ENCODE measurements at places on chromosomes 11 and 22.
A peak's percentile ranks its signal among the peaks of the same experiment; 100 is the strongest.

- no peak for DNase-seq
These were observed 6.7 kb upstream of the SF1 start for GRCh38 chr11:64784813-64785581.

- no peak for DNase-seq
These were observed 179.5 kb upstream of the NECTIN1 start for GRCh38 chr11:119908573-119908904.

DNA sequence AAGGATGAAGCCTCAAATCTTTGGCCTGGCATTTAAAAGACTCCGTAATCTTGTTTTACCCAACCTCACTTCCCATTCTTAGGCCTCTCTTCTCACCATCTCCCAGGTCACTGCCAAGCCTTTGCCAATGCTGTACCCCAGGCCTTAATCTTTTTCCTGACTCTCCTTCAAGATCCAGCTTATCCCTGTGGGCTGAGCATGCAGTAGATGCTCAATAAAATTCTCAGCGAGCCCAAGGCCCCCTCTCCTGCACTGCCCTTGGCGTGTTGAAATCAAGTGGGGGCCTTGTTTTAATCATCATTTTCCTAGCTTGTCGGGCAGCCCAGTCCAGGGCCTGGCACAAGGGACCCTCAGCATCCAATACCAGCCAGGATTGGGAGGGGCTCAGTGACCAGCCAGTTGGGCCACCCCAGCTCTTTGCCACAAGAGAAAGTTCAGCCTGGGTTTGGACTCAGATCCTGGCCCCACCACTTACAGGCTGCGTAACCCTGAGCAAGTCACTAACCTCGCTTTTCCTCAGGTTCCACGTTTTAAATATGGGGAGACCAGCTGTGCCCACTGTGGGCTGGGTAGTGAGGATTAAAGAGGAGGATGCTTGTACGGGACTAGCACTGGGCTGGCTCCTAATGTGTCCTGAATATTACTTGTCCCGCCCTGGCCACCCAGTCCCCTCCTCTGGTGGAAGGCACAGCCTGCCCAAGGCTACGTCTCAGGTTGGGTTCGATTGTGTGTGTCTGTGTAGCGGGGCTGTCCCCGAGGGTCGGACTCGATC is 943 bp upstream of the YWHAH start:
- DNase-seq: no peak

GRCh38 chr22:18103527-18104269 is 6.9 kb upstream of the TUBA8 start:
- DNase-seq: no peak

DNA sequence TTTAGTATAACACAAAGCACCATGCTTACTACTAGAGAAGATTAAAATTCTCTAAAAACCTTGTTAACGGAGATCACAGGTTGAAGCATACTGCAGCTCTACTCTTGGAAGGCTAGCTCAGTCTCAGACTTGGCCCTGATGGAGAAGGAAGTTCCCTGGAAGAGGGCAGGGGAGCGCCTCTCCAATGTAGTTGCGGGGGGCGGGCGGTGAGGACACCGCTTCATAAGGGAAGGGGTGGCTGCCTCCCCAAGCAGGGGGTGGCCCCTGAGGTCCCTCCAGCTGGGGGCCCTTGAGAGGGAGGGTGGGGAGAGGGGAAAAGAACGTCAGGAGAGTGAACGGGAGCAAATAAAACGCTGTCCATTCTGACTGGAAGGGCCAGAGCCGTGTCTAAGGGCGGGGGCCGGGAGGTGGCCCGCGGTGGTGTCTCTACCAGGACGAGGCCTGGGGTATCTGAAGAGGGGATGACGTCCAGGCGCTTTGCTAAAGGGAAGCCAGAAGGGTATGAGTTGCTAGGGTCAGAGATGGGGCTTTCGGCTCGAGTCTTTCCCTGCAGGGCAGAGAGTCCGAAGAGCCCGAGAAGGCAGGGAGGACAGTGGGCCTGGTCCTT is 553 bp upstream of the USP47 start:
- DNase-seq: no peak

DNA sequence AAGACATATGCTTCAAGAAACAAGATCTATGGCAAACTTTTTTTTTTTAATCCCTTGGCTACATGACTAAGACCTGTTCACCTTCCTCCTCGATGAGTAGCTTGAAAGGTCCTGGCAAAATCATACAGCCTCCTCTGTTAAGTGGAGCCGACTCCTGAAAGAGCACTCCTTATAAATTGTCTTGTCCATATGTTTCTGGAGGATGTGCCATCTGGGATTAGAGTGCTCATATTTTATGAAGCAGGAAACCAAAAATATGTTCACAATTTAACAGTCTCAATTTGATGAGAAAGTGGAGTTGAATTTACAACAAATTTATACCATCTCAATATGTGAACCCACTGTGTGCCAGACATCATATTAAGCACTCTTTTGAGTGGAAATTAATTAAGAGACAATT is 912.1 kb upstream of the FAT3 start:
- DNase-seq: no peak

DNA sequence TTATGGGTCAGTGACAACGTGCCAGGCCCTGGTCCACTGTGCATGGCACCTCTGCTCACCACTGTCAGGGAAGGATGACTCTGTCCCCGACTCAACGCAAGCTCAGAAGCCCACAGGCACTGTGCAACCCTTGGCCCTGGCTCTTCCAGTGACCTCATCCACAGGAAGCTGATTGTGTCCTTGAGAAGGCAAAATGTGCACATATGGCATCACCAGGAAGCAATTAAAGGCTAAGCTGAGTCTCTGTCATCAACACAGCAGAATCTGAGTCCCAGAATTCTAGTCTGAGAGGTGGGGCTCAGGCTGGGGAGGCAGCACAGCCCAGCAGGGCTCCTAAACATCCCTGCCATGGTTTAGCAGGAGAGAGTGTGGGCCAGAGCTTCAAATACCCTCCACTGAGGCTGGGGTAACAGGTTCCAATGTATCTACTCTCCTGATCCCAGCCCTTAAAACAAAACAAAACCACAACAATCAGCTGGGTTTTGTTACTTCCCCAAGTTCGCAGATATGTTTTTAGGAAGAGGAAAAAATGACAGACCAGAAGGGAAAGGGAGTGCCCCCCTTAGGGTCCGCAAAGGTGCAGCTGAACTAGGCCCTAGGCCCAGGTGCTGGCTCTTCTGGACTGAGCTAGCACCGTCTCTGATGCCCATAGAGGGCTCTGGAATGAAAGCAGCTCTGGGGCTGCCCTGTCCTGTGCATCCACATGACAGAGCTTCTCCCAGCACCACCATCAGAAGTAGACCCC is 33.5 kb upstream of the GNAZ start:
- DNase-seq: no peak

DNA sequence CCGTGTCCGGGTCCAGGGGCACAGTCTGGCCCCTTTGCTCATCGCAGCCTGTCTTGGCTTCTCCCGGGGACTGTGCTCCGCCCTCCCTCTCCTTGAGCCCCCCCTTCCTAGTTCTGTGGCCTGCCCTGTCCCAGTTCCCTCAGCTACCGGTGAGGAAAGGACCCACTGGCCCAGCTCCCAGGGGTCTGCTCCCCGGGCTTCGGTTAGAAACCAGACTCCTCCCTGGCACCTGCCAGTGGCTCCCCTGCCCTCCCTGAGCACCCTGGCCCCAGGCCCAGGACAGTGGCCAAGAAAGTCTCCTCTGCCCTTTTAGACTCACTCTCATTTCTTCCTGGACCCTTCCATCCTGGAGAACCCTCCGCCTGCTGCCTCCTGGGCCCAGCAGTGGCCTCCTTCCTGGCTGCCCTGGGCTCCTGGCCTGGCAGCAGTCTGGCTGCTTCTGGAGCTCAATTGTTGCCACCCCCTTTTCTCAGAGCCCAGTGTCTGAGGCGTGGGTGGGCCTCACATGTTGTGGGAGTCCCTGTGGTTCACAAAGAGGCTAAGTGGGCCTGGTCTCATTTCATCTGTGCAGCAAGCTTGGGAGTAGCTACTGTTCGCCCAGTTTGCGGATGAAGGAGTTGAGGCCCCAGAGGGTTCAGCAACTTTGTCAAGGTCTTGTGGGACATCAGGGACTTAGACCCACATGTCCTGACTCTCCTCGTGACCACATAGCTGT is 12.6 kb downstream of the PRDM11 start:
- no peak for DNase-seq

- no peak for DNase-seq
These were observed 4.2 kb downstream of the SSH3 start for GRCh38 chr11:67307545-67308001.

DNA sequence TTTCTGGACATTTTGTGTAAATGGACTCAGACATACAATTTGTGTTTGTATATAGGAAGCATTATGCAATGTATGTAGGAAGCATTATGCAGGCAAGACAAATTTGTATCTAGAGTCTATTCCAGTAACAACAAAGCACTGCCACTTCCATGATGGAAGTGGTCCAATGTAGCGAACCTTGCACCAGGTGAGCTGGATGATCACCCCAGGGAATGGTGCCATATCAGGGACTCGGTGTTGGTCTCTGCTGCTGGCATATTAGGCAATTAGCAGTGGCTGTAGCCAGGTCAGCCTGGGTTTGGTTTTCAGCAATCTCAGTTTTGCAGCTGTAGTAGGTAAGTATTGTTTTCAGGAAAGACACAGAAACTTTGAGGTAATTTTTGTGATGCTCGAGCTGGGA is 12.8 kb downstream of the ZFP91 start:
- no peak for DNase-seq

- DNase-seq: no peak
These were observed 23.4 kb upstream of the SHISAL1 start for GRCh38 chr22:44335903-44336803.

DNA sequence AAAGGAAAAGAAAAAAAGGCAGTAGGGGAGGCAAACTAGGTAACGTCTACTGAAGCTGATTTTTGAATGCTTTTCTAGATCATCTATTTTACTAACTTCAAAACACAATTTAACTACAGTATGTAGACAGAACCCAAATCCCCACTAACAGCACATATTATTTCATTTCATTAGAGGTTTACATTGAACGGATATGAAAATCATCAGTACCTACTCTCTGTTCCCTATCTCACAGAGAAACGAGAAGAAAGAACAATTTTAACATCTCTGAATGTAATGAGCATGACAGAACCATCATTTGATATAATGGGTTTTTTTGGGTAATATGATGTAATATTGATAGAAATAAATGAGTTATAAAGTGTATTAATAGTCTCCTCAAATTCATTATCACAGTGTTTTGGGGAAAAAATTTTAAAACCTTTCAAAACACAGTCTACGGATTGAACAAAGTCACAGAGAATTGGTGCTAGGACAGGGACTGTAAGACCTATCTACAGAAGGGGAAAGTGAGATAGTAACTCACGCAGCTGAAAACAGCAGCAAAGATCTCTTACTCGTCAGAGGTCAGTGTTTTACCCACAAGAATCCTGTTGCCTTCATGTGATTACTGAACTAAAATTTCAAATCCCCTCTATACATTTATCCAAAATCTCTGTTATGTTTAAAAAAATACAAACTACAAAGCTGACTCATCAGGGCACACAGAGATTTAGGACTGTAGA is 77.3 kb downstream of the ZBTB44 start:
- DNase-seq: no peak

- DNase-seq: no peak
These were observed 42.0 kb upstream of the CARD18 start for GRCh38 chr11:105181521-105181920.

GRCh38 chr11:91902312-91902711 is 322.3 kb upstream of the FAT3 start:
- DNase-seq: no peak

DNA sequence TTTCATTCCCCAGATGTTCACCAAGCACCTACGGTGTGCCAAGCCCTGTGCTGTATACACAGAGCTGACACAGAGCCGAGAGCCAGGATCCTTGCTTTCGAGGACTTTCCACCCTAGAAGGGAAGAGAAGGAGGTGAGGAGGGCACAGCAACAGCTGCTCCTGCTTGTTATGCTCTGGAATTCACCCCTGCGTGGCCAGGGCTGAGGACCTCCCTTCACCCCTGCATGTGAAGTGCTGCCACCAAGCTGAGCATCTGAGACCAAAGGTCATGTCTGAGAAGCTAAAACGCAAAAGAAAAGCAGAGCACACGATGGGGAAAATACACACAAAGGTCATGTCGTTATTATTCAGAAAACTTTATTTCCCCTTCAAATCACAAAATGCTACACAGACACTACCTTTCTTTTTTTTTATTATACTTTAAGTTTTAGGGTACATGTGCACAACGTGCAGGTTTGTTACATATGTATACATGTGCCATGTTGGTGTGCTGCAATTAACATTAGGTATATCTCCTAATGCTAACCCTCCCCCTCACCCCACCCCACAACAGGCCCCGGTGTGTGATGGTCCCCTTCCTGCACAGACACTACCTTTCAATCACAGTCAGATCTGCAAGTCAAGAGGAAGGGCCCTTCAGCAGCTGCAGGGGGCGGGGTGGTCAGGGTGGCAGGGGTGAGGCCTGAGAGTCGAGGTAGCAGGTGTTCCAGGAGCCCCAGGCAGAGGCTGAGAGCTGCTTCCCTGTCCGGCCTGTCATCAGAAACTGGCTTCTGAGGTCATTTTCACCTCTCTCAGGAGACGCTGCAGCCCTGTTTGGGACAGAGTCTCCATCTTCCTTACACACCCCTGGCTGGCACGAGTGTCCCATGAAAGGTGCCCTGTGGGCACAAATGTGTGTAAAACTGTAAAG is 40.1 kb upstream of the PRR5 start:
- no peak for DNase-seq

GRCh38 chr11:113392236-113392921 is 4.8 kb downstream of the ANKK1 start:
- DNase-seq: no peak

DNA sequence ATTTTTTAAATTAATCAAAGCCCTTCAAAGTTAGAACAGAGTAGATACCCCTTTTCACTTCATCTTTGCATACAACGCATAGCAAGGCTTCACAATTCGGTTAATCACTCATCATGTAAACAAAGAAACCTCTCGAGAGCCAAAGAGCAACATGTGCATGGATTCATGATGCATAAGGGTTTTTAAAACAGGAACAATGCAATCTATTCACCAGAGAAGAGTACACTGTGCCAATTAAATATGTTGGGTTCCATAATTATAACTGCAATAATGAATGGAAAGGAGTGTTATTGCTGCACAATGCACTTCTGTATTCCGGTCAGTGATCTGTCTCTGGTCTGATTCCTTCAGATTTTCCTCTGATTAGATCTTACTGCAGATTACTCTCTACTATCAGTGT is 45.3 kb downstream of the CADM1 start:
- DNase-seq: no peak

- DNase-seq: no peak
These were observed 22.1 kb downstream of the LMO2 start for GRCh38 chr11:33869481-33870422.

- no peak for DNase-seq
These were observed 48.8 kb upstream of the LARGE1 start for GRCh38 chr22:33969045-33969444.

DNA sequence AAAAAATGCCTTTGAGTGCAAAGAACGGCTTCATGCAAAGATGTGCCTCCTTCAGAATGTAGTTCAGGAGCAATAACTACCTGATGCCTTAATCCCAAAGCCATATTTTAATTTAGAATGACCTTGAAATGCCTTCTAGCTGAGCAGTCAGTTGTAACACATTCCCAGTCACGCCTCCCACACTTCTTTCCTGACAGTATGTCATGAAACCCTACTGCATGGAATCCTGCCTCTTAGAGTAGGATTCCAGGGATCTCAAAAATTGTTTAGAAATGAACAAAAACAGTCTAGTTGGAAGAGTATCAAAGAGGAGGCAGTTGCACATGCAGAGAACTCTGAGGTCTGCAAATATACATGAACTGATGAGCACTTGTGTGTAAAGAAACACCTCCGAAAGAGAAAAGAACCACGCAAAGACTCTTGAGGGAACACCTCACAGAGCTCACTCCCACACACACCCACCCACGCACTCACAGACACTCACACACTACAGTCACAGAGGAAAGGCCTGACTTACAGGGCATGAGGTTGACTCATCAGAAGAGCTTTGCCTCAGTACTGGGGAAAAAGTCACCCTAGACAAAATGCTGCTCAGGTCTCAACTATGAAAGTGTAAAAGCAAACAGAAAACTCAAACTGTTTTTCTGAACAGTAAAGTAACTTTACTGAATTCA is 77.4 kb downstream of the GGTLC2 start:
- peak; percentile 47 for DNase-seq
